Right hindlimb (tissue), 1 donor: ENCODE measurements at places on chromosomes 12 and 14.

DNA sequence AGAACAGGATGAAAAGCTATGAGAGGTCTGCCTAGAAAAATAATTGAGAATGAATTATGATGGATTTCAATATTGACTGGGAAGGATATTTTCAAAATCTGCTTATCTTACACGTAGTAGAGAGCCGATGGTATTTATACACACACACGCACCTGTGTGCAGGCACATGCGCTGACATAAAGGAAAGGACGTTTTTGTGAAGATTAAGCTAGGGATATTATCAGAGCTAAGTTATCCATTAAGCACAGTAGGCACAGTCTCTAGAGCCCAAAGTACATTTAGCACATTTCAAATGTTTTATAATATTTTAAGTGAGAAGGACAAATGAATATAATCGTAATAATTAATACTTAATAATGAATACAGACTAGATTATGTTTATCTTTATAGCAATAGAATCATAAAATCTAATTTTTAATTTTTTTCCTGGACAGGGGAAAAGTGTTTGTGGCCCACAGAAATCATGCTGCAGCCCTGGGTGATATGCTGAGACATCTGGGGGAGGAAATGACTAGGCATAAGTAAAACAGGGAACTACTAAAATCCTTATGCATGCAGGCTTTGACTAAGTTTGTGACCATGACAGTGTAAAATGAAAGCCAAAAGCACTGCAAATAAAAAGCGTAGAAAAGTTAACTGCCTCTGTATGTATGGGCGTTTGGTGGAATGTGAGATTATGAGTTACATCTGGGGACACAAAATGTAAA is 146.1 kb downstream of the KITLG start:
- DNase-seq = no peak

DNA sequence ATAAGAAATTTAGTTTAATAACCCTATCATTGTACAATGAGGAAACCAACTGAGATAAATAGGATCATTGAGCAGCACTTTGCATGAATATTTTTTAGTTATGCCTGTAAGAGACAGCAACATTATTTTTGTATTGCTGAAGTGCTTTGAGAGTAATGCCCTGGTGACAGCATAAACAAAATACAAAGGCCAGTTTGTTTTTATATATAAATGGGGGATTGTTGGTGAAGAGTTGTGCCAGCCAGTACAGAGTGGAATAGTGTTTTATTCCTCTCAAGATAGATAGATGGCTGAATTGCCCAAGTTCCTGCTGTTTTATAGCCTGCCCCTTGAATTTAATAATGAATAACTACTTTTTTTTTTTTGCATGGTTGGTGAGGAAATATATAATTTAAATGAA is 101.8 kb downstream of the CNTN1 start:
- no peak for DNase-seq

DNA sequence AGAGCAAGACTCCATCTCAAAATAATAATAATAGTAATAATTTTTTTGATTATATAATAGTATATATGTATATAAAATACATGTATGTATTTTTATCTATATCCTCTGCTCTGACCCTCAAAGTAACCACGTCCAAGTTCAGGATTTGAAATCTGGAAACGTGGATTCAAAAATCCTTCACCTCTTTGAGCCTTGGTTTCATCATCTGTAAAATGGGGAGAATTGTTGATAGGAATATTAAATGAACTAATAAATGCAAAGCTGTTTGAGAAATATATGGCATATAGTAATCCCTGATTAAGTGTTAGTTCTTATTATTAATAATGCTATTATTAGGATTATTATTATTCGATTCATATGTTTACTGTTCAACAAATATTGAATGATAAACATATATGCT is 2.6 kb downstream of the P2RX7 start:
- DNase-seq = no peak

GRCh38 chr12:21553329-21553675 is 27.2 kb downstream of the SPX start:
- peak; percentile 47 for DNase-seq

GRCh38 chr12:25433024-25433423 is 120.1 kb downstream of the LMNTD1 start:
- no peak for DNase-seq

DNA sequence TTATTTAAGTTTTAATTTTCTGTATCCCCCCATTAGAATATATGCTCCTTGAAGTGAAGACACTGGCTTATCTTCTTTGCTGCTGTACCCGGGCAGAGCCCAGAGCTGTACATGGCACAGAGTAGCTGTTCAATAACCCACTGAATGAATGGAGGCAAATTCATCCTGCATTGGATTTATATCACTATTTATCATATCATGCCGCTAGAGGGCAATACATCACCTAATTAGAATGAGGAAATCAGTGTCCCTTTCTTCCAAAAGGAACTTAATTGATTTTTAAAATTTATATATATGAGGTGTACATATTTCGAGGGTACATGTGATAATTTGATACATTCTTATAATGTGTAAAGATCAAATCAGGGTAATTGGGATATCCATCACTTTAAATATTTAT is 89.2 kb upstream of the TMEM260 start:
- DNase-seq = no peak

DNA sequence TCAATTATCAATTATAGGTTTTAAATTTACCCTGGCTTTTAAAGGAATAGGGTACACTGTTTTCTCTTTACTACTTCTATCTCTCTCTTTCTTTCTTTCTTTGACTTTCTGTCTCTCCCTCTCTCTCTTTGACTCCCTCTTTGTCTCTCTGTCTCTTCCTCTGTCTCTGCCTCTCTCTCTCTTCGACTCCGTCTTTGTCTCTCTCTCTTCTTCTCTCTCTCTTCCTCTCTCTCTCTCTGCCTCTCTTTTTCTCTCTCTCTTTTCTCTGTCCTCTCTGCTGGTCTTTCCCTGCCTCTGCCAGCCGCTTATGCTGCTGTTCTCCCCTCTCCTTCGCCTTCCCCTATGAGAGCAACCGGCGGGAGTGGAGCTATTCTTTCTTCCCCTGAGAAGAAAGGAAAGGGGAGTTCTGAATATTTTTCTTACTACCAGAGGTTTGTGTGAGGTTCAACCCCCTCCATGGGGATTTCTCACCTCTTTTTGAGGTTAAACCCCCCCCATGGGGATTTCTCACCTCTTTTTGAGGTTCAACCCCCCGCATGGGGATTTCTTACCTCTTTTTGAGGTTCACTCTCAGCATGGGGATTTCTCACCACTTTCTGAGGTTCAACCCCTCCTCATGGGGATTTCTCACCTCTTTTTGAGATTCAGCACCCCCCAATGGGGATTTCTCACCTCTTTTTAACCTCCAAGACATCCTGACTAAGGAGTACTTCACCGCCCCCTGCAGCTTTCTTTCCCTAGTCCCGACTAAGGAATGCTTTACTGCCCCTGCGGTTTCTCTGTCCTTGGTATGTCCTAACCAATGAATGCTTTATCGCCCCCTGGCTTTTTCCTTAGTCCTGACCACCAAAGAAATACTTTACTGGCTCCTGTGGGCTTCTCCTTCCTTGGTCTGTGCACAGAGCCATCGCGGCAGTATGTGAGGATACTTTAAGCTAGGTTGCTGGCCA is 27.4 kb upstream of the DDHD1 start:
- DNase-seq = no peak

DNA sequence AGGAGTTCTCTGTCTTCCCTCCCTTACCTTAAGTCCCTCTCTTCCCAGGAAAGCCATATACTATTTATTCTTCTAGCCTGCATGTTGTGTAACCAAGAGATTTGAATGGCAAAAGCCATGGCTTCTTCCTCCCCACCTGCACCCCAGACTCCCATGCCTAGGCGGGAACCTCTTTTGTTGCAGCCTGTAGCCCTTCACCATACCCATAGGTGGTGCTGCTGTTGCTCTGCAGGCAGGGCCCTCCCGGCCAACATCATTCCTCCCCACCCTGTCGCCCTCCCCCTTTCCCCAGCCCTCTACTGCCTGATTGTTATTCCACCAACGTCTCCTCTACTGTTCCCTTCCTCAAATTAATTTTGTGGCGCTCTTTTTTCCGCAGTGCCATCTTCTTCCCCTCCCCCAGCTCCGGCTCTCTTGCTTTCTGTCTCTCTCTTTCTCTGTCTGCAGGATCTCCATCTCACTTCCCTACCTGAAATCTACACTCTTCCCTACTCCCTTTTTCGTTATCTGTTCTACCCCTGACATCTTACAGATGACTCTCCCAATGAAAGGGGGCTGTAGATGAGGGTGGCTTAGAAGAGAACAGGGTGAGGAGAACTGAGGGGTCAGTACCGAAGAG is 13.8 kb downstream of the NGDN start:
- DNase-seq = no peak

GRCh38 chr12:124567673-124568373 is 411 bp upstream of the NCOR2 start:
- peak; percentile 97 for DNase-seq

GRCh38 chr12:10454531-10454930 is 1.4 kb upstream of the KLRC1 start:
- no peak for DNase-seq

GRCh38 chr14:24986206-24986893 is 63.6 kb downstream of the STXBP6 start:
- peak; percentile 57 for DNase-seq

DNA sequence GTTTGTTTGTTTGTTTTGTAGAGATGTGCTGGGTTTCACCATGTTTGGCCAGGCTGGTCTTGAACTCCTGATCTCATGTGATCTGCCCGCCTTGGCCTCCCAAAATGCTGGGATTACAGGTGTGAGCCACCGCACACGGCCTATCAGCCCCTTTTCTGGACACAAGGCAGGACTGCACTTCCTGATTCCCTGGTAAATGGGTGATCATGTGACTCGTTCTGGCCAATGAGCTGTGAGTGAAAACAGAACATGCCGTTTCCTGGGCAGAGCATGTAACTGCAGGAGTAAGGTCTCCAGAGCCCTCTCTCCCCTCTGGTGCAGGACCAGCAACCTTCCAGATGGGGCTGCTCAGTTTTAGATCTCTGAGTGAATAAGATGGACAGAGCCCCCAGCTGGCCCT is 92.7 kb downstream of the ITPK1 start:
- no peak for DNase-seq

GRCh38 chr12:49917788-49918173 is 14.1 kb upstream of the FAIM2 start:
- no peak for DNase-seq

- DNase-seq = no peak
Observed at GRCh38 chr12:76786986-76787385, 23.1 kb downstream of the ZDHHC17 start.

DNA sequence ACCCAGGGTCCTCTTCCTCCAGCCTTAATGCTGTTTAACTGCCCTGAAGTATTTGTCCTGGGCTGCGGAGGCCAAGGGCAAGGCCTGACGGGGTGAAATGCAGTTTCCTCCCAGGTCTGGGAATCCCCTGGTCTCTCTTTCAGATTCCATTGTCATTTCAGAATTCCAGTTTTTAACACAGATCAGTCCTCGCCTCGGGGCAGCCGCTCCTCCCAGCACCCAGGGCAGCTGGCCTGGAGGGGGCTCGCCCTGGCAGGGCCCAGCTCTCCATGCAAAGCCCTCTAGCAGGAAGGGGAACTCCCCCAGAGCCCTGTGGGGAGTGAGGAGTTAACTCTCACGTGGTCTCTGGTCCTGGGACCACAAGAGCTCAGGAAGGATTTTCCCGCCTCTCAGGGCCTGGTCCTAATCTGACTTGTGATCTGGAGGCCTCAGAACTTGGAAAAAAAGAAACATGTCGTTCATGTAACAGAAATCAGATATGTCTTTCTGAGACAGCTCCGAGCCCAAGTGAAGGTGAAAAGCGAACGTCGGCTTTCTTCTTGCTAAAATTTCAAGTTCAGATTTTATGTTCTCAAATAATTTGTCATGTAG is 265.6 kb upstream of the SFSWAP start:
- DNase-seq = no peak

DNA sequence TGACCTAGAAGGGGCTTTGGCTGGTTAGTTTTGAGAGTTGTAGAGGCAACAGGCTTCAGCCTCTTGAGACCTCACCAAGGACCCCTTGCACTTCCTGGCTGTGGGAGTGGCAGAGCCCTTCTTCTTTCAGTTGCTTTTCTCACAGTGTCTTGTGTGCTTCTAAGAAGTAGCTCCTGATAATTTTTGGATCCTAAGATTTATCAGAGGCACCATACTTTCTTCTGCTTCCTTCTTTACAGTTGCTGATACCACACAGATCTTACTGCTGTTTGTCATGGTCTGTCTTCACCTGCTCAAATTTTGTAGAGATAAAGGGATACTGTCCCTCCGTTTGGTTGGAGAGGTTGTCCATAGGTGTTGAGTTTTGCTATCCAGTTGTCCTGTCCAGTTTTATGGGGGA is 33.8 kb downstream of the VRK1 start:
- no peak for DNase-seq

DNA sequence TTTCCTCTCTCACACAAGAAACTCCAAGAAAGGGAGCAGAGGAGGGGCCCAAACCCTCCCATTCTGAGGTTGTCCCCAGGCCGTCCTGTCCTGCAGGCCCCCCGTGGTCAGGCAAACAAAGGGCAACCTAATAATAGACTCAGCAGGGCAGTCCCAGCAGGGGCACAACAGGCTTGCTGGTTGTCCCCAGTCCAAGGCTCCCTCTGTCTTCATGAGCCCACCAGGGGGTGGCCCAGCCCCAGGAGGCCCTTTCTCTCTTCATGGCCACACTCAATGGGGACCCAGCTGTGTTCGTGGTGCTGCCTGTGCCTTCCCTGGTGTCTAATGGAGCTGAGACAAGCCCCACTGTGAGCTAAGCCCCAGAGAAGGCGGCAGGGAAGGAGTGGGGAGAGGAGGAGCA is 359.9 kb downstream of the ADGRD1 start:
- no peak for DNase-seq

GRCh38 chr12:20440408-20440807 is 72.1 kb downstream of the PDE3A start:
- no peak for DNase-seq

GRCh38 chr14:94376108-94376975 is 12.1 kb downstream of the SERPINA1 start:
- DNase-seq = no peak

DNA sequence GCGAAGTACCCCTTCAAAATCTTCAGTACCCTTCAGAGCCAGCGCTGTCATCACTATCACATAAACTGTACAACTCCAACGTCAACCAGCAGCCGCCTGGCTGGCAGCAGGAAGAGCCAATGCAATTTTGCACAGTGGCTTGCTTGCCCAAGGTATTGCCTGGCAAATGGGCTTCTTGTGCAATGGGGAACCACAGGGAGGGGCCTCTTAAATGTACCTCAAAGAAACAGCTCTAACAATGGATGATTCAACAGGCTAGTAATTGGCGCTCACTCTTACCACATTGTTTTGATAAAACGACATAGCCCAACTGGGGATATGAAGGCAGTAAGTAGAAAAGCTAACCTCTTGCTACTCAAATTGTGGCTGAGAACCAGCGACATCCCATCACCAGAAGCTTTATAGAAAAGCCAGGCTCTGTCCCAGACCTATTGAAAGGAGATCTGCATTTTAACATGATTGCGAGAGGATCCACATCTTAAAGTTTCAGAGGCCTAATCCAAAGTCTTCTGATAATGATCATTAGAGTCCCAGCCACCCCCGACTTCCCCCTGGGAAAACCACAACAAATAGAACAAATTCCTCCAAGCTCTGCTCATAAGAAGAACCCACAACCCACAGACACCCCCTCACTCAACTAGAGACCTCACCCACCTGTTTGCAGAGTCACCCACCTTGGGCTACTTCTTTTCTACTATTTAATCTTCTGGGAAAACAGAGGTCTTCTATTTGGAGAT is 125.3 kb upstream of the HIF1A start:
- no peak for DNase-seq
